ENCODE measurements at places on chromosomes 11 and 22. TPM values are rescaled to one million over a fixed set of nuclear protein-coding genes. Genes with fewer than 3 reads are reported as not detected.

Gene MFRP
- not detected for total RNA-seq

Gene MRGPRX3
- total RNA-seq, result not detected

Gene TMEM86A
- 0.29 TPM for total RNA-seq

Gene MYO18B
- not detected for total RNA-seq

Gene FAM83F
- not detected for total RNA-seq

Gene ABCC8
- total RNA-seq, result 1.6 TPM

Gene FAM76B
- total RNA-seq, result 6.9 TPM

Gene ARFIP2
- 56.9 TPM for total RNA-seq

Gene P4HA3
- total RNA-seq, result 40.6 TPM

All from A549 treated with RU486 at 1 μM for 4 hours (cell line).